ENCODE measurements at places on chromosomes 13 and 19. TPM values are rescaled to one million over a fixed set of nuclear protein-coding genes. Genes with fewer than 3 reads are reported as not detected.

GRCh38 chr13:22451327-22451741 lies 729.4 kb upstream of the SGCG start:
- DNase-seq: no peak

DNA sequence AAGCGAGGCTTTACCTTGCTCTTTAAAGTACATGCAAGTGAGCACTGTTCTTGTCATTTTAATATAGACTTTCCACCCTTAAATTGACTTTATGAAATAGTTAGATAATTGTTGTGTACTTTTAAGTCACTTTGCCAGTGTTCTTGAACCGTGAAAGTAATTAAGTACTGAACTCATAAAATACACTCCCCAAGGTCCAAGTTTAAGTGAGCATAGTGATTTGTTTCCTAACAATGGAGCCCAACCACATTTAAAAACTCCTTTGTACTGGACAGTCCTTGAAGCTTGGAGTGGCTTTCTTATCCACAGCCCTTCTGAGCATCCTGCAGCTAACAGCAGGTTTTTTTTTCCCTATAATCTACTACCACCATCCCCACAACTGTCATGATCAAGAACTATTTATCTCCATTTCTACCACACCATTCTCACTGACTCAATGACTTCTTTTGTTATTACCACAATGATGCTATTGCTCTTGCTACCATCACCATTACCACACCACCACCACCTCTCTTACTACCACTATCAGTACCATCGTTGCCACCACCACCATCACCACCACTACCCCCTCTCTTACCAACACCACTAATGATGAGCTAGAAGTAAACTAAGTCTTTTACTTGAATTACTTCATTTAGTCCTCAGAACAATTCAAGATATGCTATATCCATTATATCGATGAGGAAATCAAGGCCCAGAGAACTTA lies 452.6 kb downstream of the DIAPH3 start:
- no peak for DNase-seq

The HMG20B gene
- polyA plus RNA-seq: 109 TPM

The ZNF444 gene
- 44.5 TPM for polyA plus RNA-seq

DNA sequence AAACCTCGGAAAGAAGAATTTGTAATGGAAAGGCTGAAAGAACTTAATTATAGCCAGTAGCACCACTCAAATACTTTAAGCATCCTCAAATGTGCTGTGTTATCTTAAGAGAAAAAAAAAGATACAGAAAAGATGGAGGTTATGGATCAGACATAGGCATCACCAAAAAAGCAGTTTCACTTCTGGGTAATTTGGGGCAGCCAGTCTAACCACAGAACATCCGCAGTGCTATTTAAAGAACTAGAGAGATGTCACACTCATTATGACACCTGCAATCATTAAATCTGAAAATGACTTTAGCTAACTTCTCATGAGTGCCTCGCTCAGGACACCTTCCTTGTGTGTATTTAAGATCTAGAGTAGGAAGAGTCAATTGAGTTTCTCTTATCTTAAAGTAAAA lies 211.8 kb downstream of the RBM26 start:
- no peak for DNase-seq
